ENCODE measurements at places on chromosomes 2 and 18.

DNA sequence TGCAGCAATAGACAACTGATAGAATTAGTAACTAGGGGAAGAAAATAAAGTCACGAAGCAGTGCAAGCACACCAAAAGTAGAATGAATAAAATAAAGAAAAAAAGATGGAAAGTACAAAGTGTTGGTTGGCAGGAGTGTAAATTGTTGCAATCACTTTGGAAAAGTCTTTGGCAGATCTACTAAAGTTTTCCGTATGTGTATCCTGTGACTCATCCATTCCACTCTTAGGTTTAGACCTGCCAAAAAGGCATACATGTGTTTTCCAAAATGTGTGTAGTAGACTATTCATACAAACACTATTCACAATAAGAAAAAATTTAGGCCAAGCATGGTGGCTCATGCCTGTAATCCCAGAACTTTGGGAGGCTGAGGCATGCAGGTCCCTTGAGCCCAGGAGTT is 282.1 kb upstream of the FSIP2 start:
- no peak for DNase-seq

DNA sequence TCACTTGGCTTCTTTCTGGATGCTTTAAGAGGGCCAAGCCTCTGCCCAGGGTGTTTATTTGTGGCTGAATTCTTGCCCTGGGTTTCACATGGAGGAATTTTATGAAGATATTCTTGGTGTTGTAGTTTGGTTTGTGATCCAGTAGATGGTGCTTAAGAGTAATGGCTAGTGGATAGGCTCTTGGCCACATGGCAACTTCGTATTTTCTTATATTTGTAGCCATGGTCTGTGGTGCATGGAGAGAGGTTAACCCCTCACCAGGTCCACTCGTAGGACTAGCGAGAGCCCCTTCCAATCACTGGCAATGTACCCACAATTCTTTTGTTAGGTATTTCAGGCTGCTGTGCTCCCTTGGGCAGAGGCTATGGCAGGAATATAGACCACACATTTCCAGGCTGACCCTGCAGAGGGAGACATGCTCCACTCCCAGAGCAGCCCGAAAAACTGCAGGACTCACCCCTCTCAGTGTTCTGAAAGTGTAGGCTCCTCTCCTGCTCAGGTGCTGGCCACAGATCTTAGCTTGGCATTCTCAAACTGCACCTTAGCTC is 582.1 kb upstream of the SETBP1 start:
- DNase-seq = no peak

- DNase-seq = no peak
Observed at GRCh38 chr18:41371156-41372045, 583.6 kb upstream of the PIK3C3 start.

DNA sequence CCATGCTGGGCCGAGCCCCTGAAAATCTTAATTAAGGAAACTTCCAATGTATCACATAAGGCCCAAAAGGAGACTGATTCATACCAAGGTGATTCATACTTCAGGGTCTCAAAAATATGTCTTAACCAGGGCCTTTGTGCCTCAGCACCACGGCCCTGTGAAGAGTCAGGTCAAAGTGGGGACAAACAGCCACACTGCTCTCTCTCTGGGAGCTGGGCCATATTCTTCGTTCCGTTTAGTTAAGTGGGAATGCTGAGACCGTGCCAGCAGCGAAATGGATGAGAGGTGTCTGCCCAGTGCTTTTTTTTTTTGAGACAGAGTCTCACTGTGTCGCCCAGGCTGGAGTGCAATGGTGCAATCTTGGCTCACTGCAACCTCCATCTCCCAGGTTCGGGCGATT is 9.3 kb upstream of the PTMA start:
- DNase-seq = peak; percentile 76

DNA sequence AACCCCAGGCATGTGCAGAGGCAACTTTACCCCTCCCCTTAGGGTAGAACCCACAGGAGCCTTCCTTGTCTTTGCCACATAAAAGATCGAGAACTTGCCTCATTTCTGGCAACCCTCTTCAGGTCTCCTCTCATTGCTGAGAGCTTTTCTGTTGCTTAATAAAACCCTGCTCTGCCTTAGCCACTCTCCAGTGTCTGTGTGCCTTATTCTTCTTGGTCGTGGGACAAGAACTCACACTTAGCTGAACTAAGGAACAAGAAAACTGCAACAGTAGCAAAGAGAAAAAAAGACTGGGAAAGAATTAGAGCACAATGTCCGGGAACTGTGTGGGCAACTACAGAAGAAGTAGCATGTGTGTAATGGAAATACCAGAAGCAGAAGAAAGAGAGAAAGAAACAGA is 56.2 kb upstream of the SMIM21 start:
- DNase-seq = no peak

- DNase-seq = no peak
Observed at GRCh38 chr18:32763293-32763692, 9.5 kb downstream of the KLHL14 start.

DNA sequence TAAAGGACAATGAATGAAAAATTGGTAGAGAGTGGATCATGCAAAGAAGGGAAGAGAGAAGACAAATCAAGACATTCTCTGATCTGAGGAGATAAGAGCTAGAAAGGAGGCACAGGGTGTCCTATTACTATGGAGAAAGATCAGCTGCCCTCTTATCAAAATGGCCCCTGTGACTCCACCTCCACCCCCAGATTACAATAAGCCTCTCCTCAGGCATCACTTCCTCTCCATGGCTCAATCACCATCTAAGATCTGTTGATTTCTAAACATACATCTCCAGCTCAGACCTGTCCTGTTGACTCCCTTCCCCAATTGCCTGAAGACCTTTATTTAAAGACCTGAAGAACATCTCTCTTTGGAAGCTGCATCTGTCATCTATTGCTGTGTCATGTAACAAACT is 43.2 kb downstream of the SP100 start:
- DNase-seq = no peak

DNA sequence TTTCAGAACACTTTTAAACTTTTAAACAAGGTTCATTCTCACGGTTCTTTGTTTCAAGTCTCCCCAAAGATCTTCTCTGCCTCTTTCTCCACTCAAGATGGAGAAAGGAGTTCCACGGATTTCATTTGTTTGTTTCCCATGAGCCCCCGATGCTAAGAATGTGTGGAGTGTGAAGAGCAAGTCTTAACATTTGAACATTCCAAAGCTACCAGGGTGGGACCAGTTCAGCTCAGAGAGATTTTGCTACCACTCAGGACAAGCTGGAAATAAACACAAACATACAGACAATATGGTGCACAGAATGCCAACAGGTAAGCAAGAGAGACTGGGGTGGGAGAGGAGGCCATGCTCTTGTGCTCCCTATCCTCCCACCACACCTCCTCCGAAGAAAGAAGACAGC is 56.7 kb downstream of the SPRED2 start:
- no peak for DNase-seq

GRCh38 chr2:170501421-170502043 is 213.6 kb upstream of the SP5 start:
- DNase-seq = no peak

DNA sequence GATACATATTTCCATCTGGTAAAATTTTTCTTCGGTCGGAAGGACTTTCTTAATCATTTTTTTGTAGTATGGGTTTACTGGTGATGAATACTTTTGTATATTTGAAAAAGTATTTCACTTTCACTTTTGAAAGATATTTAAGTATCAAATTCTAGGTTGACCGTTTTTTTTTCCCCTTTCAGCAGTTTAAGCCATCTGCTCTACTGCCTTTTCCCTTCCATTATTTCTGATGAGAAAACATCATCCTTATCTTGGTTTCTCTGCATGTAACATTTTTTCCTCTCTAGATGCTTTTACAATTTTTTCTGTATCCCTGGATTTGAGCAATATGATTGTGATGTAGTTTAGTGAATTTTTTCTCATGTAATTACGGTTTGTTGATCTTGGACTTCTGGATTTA is 87.0 kb downstream of the MTX2 start:
- DNase-seq = no peak

DNA sequence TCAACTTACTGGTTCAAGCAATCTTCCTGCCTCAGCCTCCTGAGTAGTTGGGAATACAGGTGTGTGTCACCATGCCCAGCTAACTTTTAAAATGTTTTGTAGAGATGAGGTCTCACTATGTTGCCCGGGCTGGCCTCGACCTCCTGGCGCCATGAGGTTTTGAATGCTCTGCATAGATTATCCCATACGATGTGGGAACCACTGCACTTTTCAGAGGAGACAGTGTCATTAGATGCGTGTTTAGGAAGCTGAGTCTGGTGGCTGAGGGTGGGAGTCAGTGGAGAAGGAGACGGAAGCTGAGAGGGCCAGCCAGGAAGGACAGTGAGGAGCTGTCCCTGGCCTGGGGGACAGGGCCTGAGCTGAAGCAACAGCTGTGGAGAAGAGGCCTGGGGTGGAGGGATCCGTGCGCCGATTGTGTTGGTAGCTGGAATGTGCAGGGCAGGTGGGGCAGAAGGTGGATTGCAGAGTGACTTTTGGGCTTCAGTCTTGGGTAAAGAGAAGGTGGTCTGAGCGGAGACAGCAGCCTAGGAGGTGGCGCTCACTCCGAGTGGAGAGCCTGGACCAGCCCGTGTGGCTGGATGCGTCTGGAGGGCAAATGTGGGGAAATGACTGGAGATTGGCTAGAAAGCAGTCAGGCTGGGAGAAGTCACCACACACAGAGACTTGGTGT is 68.0 kb downstream of the LDLRAD4 start:
- DNase-seq = no peak

DNA sequence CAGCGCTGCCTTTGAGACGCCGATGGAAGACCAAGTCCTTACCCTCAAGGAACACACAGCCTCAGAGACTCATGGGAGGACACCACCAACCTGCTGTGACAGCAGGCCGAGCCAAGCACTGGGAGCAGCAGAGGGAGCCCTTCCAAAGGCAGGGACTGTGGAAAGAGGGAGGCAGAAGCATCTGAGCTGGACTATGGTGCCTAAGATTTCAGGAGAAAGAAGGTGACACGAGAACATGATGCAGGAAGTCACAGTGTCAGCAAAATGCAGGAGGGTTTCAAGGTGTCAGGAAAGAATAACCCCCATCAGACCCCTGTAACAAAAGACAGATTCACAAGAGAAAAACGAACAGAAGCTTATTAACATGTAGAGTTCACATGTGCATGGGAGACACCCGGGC is 24.2 kb upstream of the COX7A2L start:
- DNase-seq = no peak

- no peak for DNase-seq
Observed at GRCh38 chr18:60050821-60051220, 151.0 kb downstream of the PMAIP1 start.

DNA sequence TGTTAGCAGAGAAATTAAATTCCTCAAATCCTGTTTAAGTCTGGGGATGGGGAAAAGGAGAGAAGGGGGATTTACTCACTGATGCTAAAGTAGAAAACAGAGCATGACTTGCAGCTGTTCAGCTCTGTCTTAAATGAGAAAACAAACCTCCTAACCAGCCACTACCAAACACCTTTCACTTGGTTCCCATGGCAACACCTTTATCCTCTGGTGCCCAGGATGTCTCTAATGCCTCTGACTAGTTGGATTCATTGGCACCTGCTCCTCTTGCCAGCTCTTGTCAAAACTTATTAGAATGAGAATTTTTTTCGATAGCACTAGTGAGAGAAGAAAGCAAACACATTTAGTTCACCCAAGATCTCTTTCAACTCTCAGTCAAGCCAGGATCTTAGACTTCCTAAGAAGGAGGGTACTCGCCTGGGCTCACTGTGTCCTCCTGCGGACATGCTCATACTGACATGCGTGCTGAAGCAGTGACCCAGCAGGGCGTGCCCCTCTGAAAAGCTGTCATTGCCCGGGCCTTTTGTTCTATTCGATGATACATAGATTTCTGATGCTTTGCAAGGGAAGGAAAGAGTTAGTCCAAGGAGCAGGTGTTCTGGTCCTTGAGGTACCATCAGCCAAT is 656.0 kb upstream of the CELF4 start:
- no peak for DNase-seq

GRCh38 chr2:22360735-22361374 is 1024.1 kb upstream of the KLHL29 start:
- DNase-seq = no peak

- no peak for DNase-seq
Observed at GRCh38 chr18:57333940-57334339, 18.4 kb upstream of the ST8SIA3 start.

- DNase-seq = no peak
Observed at GRCh38 chr2:109257653-109258052, 128.6 kb downstream of the SH3RF3 start.

DNA sequence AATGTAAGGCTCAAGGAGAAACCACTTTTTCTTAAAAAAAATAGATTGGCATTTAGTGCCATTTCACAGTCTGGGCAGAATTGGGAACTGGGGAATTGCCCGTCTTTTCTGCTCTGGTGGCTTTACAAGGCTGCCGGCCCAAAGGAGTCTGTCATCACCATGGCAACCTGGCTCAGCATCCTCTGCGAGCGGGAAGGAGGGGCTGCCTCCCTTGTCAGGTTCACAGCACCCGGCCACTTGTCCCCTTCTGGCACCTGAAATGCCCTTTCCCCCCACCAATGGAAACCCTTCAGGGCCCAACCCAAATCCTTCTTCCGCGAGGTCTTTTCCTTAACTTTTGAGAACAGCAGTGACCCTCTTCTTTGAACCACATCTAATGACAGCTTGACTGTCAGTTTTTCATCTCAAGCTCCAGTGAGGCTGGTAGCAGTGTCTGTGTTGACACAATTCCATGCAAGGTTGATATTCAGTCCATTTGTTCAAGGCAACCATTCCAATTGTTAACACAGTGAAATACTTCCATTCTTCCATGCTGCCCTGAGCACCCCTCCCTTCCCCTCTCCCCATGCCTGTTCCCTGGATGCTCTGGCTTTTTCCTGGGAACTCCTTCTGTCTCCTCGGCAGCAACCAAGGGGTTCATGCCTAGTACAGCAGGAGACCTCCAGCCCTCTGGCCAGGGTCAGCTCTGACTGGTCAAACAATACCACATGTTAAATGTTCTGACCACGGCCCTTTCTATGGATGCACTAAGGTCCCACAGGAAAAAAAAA is 79.6 kb downstream of the DNER start:
- no peak for DNase-seq

GRCh38 chr18:55475916-55476315 is 112.1 kb downstream of the TCF4 start:
- no peak for DNase-seq

DNA sequence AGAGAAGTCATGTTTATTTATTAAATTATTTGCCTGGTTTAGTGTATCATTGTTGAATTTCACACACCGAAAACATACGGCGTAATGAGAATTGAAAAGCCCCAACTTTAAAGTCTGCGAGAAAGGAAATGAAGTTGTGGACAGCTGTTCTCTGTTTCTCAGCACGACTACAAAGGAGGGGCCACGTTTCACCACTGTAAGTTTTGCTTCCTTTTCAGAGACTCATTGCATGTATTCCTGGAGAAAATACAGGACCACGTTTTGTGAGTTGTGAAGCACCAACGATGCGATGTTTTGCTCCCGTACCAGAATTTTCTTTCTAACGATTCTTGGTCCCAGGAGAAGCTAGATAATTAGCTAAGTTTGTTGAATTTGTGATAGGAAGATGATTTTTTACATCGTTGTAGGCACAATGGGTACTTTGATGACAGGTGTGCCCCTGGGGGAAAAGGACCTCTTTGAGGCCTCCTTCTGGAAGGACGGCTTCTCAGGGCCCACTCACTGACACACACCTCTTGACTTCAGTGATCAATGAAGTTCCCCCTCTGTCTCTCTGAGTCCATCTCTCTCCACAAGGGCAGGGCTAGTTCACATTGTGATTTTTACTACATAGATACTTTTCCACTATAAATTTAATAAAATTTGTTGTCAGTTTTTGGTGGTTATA is 23.7 kb upstream of the ACKR3 start:
- DNase-seq = no peak

Measured in Right ventricle myocardium superior (tissue), 1 donor.